ENCODE measurements at places on chromosomes 4 and X.

DNA sequence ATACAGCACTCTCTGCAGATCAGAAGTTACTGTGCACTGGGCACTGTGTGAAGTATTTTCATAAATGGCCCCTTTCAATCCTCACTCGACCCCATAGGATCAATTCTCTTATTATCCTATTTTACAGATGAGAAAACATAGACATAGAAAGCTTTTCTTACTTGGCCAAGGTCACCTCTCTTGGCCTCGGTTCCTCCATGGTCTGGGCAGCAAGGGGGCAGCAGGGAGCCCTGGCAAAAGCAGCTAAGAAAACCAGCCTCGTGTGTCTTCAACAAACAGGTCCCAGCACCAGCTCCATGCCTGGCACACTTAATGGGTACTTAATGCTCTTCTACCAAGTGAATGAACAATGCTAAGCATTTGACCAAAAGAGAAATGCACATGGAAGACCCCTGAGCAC, 34.4 kb downstream of the BST1 start:
- no peak for DNase-seq

- no peak for DNase-seq
Measured at GRCh38 chr4:29277381-29277780, 1442.8 kb upstream of the PCDH7 start.

GRCh38 chr4:118997601-118998000, 108.9 kb downstream of the SYNPO2 start:
- no peak for DNase-seq

DNA sequence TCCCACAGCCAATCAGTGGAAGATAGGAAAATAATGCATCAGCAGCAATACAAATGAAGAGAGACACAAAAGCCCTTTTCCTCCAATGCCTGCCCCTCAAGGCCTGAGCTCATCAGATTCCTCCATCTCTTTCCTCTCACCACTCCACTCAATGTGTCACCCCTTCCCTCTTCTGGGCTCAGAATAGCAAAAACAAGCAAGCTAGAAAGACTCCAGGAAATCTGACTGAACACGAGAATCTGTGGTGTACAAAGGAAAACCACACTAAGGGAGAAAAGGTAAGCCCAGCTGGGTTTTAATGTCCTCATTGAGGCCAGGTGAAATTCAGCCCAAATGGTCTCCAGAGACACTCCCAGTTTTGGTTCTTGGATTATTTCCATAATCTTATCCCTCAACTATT, 46.3 kb downstream of the ARHGEF9 start:
- no peak for DNase-seq

GRCh38 chrX:147403040-147403439, 508.7 kb upstream of the FMR1 start:
- DNase-seq: no peak

DNA sequence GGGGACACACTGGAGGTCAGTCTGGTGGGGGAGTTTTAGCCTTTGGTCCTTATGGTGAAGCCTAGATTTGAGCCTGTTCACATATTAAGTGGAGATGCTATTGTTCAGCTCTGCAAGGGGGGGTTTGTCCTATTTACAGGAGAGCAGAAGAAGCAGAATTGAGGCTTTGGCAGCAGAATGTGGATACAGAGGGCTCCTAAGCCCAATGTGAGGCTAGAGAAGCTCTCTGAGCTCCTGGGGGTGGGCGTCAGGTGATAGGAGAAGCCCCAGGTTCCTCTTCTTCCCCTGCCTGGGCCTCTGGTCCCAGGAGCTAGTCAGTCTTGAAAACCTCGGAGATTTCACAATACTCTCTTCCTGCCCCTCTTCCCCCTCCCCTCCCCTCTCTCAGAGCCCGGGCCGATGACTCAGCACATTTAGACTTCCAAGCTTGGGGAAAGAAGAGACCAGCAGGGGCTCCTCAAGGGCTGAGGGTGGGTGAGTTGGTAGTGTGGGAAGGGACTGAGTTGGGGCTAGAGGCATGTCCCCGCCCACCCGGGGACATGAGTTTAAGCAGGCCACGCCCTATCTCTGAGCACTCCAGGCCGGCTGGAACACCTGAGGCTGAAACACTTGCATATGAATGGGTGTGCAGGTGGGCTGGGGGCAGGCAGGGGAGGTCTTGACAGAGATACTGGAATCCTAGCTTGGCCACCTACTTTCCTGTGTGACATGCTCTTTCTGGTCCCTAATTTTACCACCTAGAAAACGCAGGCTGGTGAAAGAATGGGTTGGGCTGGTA, 3.4 kb downstream of the TFE3 start:
- DNase-seq: peak; percentile 18

DNA sequence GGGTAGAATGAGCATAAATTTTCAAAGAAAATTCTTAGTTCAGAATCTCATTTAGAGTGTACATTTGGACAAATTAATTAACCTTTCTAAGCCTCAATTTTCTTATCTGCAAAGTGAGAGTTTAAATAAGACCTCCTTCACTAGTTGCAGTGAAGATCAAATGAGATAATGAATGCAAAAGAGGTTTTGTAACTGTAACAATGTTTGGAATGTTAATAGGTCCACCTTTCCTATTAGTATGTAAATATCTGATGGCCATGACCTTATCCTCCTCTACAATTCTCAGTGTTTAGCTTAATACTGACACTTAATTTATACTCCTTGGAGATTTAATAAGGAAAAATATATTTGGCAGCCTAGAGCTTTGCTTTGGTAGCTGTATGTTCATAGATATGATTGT, 138.8 kb downstream of the GABRG1 start:
- no peak for DNase-seq

DNA sequence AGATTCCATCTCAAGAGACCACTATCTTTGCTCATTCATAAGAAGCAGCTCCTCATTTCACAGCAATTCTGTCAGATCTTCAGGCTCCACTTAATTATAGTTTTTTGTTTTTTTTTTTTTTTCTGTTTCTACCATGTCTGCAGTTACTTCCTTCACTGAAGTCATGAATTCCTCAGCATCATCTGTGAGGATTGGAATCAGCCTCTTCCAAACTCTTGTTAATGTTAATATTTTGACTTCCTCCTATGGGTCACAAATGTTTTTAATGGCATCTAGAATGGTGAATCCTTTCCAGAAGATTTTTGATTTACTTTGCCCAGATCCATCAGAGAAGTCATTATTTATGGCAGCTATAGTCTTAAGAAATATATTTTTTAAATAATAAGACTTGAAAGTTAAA, 53.1 kb downstream of the BMP2K start:
- no peak for DNase-seq

GRCh38 chr4:15958562-15958961, 4.4 kb downstream of the FGFBP2 start:
- no peak for DNase-seq

- peak; percentile 84 for DNase-seq
Measured at GRCh38 chrX:119468551-119469312, 488 bp downstream of the SLC25A5 start.
